ENCODE measurements at places on chromosomes 13 and 19.

DNA sequence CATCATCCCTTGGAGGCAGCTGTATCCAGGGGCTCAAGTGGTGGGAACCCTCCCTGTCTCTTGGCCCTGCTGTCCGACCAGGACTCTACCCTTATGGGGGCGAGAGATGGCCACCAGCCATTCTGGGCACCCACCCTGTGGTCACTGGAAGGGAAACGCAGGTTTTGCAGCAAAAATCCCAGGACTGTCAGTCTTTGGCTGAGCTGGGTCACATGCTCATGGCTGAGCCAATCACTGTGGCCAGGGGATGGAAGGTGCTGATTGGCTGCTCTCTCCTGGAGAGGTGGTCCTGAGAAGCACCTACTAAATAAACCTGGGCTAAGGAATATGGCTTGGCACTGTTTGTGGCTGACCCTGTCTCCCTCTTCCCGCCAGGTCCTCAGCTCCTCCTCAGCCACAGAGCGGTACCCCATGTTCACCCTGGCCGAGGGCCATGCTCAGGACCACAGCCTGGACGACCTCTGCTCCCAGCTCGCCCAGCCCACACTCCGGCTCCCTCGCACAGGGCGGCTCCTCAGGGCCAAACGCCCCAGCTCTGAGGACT, 8.9 kb downstream of the ATG4D start:
- no peak for DNase-seq

GRCh38 chr13:99367663-99368448, 60.7 kb upstream of the GPR183 start:
- no peak for DNase-seq

DNA sequence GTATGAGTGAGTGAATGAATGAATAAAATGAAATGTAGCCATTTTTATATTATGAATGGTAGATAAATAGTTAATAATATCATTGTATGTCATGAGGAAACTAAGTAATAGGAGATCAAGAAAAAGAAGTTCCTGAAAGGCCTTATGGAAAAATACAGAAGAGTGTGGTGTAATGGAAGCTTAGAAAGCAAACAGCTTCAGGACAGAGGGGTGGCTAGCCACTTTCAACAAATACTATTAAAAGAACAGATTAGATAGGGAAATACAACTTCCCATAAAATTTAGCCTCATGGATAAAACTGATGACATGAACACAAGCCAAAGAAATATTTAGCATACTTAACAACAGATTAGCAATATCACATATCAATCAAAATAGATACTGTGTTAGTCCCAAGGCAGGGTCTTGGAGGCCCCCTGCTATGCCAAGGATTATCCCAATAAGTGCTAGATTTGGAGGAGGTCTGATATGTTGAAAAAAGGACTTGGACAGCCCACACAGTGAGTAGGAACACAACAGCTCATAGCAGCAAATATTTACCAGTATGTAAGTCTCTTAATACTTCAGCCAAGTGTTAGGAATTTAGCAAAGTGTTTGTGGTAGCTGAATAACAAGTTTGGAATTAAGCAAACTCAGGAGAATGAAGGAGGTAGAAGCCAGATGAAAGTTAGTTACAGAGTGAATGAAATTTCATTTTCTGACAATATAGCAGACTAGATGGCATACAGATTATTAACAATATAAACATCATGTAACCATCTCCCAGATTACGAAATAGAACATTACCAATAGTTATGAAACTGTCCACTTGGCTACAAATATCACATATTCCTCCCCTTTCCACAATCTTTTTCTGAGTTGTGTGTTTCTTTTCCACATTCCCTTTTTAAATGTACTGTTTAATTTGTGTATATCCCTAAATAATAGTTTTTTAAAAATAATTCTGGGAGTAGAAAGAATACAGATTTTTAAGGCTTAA, 1632.0 kb downstream of the PCDH9 start:
- DNase-seq = no peak

GRCh38 chr19:52197964-52198363, 8.1 kb downstream of the PPP2R1A start:
- no peak for DNase-seq

- DNase-seq = no peak
These were observed 64.3 kb downstream of the LRCH1 start for GRCh38 chr13:46617229-46617721.

GRCh38 chr13:83056269-83056668, 826.0 kb downstream of the SLITRK1 start:
- DNase-seq = no peak

Measured in SK-N-MC (cell line).